Small intestine (tissue), 16 donors: ENCODE measurements at places on chromosomes 3 and 15. TPM values are rescaled to one million over a fixed set of nuclear protein-coding genes. Genes with fewer than 3 reads are reported as not detected.

Gene NMNAT3
- 9.9 TPM for polyA plus RNA-seq

Gene RTP3
- not detected for polyA plus RNA-seq

Gene RAB6B
- polyA plus RNA-seq, result 0.27 TPM

Gene NR2E3
- 0.27 TPM for polyA plus RNA-seq

Gene C3orf62
- 4.6 TPM for polyA plus RNA-seq

Gene PSTPIP1
- 1.8 TPM for polyA plus RNA-seq

Gene PLXNB1
- 59.1 TPM for polyA plus RNA-seq

Gene PTPRG
- 9.4 TPM for polyA plus RNA-seq

Gene MAP1A
- polyA plus RNA-seq, result 0.27 TPM

Gene FSTL1
- polyA plus RNA-seq, result 2.7 TPM

DNA sequence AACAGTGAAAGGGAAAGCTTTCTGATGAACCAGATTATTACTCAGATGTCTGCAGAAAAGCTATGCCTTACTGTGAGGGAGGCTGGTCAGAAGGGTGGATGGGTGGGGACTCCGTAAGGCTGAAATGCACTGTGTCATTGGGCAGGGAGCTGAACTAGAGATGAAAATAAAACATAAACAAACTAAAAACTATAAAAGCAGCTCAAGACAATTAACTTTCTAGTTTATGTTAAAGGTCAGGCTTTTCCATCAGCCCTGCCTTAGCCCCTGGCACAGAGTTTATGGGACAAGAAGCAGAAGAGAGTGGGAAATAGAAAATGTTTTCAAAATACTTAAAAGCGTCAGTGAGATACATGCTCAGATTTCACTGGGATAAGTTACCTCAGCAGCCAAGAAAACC is 310.0 kb upstream of the UBE2E2 start:
- no peak overlapping the region for H3K4me3 ChIP-seq
- H3K36me3 ChIP-seq, result no peaks in the 10 kb centered on the region
- peaks cover 1% of the 10 kb centered on the region for H3K27me3 ChIP-seq

DNA sequence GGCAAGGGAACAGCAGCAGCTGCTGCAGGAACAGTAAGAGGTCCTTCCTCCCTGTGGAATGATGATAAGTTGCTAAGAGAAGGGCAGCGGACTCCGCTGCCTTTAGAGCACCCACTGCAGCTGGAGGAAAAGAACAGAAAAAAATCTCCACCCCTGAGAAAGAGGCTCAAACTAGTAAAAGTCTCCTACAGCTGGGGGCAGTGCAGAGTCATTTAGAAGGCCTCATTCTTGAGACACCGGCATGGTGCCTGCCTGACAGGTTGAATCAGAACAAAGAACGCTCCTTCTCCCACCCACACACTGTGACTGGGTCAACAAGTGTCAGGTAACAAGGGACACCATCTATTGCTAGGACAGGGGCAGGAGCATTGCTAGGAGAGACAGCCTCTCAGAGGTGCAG is 188.4 kb downstream of the ABHD5 start:
- no peak overlapping the region for H3K27ac ChIP-seq
- DNase-seq, result peak; percentile 54
- no peaks in the 10 kb centered on the region for H3K4me1 ChIP-seq
- H3K27me3 ChIP-seq, result no peaks in the 10 kb centered on the region

GRCh38 chr3:27322634-27323033 is 46.5 kb downstream of the NEK10 start:
- no peaks in the 10 kb centered on the region for H3K27me3 ChIP-seq
- DNase-seq, result no peak
- H3K27ac ChIP-seq, result no peak overlapping the region
- H3K4me3 ChIP-seq, result no peak overlapping the region
- H3K4me1 ChIP-seq, result no peaks in the 10 kb centered on the region

GRCh38 chr3:43732747-43733425 is 42.1 kb downstream of the ABHD5 start:
- no peak for DNase-seq
- H3K4me3 ChIP-seq, result no peak overlapping the region
- no peak overlapping the region for H3K27ac ChIP-seq

GRCh38 chr3:146159616-146160320 is 1.2 kb downstream of the PLOD2 start:
- no peaks in the 10 kb centered on the region for H3K27me3 ChIP-seq
- no peak for DNase-seq
- H3K4me3 ChIP-seq, result peak overlapping the region; percentile 76
- peak overlapping the region; percentile 94 for H3K27ac ChIP-seq

DNA sequence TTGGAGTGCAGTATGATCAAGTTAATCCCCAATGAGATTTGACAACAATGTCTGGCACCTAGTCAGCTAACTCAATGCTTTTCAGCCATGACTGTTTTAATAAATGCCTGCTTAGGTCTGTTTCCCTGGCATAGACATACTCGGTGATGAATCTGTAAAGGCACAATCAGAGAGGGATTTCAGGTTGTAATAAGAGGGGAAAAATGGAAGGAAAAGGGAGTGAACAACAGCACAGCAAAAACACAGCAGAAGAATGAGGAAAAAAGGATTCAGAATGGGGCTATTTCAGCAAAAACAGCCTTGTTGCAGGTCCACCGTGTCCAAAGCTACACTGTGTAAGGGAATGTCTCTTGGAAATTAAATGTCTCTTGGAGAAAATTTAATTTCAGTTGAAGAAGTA is 19.3 kb upstream of the CHD2 start:
- no peaks in the 10 kb centered on the region for H3K36me3 ChIP-seq
- no peak for DNase-seq
- no peak overlapping the region for H3K4me3 ChIP-seq
- H3K4me1 ChIP-seq, result peaks cover 33% of the 10 kb centered on the region

DNA sequence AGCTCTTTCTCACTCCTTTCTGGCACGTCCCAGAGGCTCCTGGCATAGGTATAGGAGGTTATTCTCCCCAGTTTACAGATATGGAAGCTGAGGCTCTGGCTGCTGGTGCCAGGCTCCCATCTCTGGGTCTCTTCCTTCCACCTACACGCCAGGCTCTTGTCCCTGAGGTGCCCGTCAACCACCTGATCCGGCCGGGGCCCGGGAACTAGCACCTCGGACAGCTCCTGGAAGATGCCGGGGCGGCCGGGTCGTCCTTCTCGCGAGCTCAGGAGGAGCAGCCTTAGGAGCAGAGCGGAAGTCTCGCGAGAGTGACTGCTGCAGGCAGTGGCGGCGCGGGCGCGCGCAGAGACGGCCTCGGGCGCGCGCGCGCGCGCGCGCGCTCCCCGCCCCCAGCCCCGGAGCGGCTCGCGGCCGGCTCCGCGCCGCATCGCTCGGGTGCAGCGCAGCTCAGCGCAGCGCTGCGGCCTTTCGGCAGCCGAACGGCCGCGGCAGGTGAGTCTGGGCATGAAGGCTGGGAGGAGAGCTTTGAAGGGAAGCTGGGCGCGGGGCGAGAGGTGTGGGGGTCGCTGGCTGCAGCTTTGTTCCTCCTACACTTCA is at the start of gene SCAMP5:
Gene SCAMP5 (plus strand): TSS at position 382 of the 597 bp plus-strand sequence. CDS start 16,277 bp downstream, outside the sequence.
- no peaks in the 10 kb centered on the region for H3K27me3 ChIP-seq
- peak; percentile 94 for DNase-seq
- peak within 1 kb of the TSS; percentile 79 for H3K4me3 ChIP-seq
- H3K4me1 ChIP-seq, result no peaks in the 10 kb centered on the region
- no peaks in the 10 kb centered on the region for H3K36me3 ChIP-seq

DNA sequence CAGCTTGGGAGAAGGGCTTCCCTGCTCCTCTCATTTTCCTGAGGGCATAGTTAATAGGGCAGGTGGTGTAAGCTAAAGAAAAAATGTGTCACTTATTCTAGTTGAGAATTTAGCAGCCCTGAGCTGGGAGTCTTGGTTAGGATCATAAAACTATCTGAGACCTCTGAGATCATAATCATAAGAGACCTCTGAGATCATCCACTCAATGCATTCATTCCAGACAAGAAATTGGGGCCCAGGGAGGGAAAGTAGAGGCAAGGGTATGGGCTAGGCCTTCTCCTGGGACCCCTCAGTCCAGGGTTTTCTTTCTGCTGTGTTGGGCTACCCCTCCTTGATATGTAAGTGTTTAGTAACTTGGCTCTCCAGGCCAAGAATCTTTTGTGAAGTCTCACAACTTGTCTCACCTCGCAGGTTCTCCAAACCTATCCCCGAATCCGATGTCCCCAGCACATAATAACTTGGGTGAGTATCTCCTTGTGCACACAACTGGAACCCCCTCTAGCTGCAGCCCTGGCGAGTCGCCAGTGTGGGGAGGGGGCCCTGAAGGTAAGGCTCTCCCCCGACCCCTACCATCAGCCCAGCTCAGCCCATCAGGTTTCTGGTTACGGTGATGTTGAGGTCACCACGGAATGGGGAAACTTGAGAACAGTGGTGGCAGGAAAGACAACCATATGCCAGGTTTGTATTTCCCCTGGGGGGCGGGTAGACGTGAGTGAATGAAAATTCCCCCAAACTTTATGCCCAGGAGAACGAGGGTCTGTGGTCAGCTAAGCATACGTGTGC is 84.1 kb downstream of the AAGAB start:
- peaks cover 4% of the 10 kb centered on the region for H3K4me1 ChIP-seq
- no peak for DNase-seq
- H3K27ac ChIP-seq, result no peak overlapping the region
- peaks cover 11% of the 10 kb centered on the region for H3K36me3 ChIP-seq
- H3K27me3 ChIP-seq, result no peaks in the 10 kb centered on the region

- H3K27me3 ChIP-seq, result no peaks in the 10 kb centered on the region
- peaks cover 10% of the 10 kb centered on the region for H3K36me3 ChIP-seq
- no peak overlapping the region for H3K27ac ChIP-seq
- no peak for DNase-seq
- H3K4me1 ChIP-seq, result no peaks in the 10 kb centered on the region
- H3K4me3 ChIP-seq, result no peak overlapping the region
Observed at GRCh38 chr15:74035121-74036017, 40.9 kb downstream of the PML start.

DNA sequence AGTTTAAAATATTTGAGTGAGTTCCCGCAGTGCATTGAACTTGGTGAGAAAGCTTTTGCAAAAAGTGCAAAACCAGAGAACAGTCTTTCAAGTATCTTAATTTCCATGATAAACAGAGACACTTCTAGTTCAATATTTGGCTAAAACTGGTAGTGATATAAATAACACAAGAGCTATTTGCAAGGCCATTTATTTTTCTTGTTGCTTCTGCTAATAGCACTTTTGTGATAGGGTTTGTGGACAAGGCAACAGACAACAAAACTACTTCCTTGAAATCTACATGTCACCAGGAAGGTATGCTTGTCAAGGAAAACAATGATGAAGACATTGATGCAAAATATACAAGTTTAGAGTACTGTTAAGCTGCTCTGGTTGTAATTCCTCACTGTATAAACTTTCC is 1225.1 kb downstream of the OTOL1 start:
- no peak overlapping the region for H3K4me3 ChIP-seq
- H3K27me3 ChIP-seq, result no peaks in the 10 kb centered on the region
- no peaks in the 10 kb centered on the region for H3K36me3 ChIP-seq
- DNase-seq, result no peak
- no peaks in the 10 kb centered on the region for H3K4me1 ChIP-seq

DNA sequence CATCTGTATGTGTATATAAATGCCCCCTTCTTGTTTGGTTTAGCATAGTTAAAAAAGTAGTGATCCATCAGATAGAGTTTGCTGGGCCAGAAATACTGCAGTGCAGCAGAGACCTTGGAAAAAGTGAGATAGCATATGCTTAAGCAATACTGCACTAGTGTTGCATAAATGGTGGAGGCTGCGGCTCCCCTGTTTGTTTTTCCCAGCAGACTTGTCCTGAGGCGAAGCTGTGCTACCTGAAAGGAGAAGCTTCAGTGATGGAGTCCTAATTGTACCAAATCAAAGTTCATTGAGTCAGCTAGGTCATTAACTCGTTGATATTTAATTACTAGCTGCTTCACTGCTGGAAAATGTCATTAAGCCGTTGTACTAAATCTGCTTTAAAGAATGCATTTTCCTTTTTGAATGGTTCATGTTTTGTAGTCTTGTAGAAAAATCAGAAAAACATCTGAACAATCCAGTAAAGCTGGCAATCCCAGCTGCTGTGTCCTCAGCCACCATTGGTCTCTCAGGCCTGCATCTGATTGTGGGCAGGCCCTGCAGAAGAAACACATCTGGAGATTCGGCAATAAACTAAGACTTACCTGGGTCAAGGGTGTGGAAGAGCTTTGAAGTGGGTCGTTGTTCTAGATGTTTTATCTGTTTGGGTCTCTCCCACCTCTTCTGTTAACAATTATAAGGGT is 169.6 kb downstream of the B3GALNT1 start:
- no peaks in the 10 kb centered on the region for H3K27me3 ChIP-seq
- no peaks in the 10 kb centered on the region for H3K4me1 ChIP-seq
- H3K36me3 ChIP-seq, result no peaks in the 10 kb centered on the region

- H3K4me3 ChIP-seq, result no peak overlapping the region
- no peak for DNase-seq
- H3K27me3 ChIP-seq, result no peaks in the 10 kb centered on the region
- H3K4me1 ChIP-seq, result peaks cover 12% of the 10 kb centered on the region
Observed at GRCh38 chr3:23859012-23859743, 53.4 kb downstream of the UBE2E1 start.

DNA sequence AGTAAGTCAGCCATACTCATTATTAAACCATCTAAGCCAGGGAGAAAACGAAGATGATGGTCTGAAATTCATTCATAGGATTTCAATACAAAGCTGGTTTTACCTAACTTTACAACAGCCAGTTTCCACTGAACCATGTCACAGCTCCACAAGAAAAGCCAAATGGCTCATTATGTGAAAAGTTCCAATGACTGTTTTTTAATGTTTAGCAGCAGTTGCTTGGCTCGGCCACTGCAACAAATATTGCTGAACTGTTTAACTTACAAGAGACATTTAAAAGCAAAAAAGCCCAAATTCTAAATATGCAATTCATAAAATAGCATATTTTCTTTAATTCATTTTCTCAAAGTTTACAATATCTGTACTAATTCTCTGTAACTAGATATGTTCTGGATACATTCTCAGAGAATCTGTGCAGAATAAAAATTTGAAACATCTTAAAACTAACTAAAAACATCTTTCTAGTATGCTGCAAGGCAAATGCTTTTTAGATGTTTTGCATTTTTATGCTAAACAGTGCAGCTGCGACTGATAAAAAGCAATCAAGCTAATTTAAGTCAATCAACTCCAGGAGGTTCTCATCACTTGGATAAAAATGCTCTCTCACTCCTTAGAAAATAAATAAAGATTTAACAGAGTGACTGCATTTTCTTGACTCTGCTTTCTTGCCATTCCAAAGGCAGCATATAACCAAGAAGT is 356.5 kb downstream of the ERC2 start:
- H3K36me3 ChIP-seq, result no peaks in the 10 kb centered on the region
- no peaks in the 10 kb centered on the region for H3K4me1 ChIP-seq
- no peaks in the 10 kb centered on the region for H3K27me3 ChIP-seq
- H3K27ac ChIP-seq, result no peak overlapping the region
- no peak for DNase-seq

DNA sequence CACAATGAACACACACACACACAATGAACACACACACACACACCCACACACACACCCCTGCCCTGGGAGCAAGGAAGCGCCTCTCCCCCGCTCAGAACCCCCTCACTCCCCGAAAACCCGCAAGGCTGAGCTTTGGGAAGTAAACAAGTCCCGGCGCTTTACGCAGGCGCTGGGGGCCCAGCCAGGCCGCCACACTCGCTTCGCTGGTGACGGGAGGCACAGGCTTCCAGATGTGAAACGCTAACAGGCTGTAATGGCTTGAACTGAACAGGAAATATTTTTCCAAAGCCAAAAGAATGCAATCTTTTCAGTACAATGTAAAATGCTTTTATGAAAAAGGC is 122.7 kb upstream of the IGF1R start:
- no peaks in the 10 kb centered on the region for H3K4me1 ChIP-seq
- H3K27me3 ChIP-seq, result no peaks in the 10 kb centered on the region
- H3K27ac ChIP-seq, result no peak overlapping the region
- DNase-seq, result no peak
